ENCODE measurements at places on chromosomes 7 and 10.

- DNase-seq, result no peak
Observed at GRCh38 chr10:49628599-49628998, 14.8 kb downstream of the CHAT start.

DNA sequence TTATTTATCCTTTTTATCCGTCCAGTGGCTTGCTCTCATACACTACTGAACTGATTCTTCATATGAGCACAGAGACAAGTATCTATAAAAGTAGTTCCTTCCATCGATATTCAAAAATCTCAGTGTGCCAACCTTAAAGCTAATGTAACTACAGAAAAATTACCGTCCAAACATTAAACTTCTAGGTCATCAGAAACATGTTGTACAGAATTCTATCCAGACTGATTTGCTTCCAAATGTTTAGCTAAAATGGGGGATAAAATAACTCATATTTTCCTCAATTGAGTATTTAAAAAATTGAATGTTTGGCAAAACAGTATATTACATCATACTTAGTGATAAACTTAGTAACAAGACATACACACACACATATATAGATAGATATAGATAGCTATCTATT, 584.7 kb upstream of the SEMA3D start:
- no peak for DNase-seq

GRCh38 chr10:121845044-121845784, 82.6 kb downstream of the ATE1 start:
- DNase-seq, result no peak

- no peak for DNase-seq
Observed at GRCh38 chr10:97715259-97715874, 1.8 kb downstream of the MARVELD1 start.

GRCh38 chr10:122140941-122141623, 130.0 kb upstream of the BTBD16 start:
- DNase-seq, result no peak

DNA sequence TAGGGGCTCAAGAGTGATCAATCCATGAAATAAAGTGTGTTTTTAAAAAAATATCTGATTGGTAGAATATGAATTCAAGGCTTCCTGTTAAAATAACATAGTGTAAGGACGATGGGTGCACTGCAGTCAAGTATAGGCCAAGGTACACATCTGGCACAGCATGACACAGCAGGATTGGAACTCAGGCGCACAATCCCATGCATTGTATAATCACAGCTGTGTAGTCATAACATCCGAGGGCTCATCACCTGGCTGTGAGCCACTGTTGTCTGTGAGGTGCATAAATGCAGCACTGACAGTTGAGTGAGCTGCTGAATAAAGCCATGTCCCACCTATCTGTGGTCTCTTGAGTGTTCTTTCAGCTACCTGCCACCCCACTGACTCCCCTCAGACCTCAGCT, 142.3 kb upstream of the HPS1 start:
- no peak for DNase-seq

DNA sequence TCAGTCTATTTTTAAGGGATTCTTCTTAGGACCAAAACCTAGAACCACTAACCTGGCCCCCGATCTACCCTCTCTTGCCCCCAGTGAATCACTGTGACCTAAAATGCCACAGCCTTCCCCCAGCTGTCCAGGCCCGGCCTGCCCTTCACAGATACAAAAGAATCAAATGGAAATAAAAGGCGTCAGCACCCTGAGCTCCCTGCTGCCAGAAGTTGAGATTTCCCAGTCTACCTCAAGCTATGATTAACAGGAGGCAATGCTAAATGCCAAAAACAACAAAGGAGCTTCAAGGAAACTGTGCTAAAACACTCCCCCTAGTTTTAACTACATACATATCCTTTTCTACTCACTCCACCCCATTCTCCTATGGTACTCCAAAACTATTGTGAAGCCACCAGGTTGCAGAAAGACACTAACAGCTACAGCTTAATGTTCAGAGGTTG, 67.8 kb downstream of the GSAP start:
- DNase-seq, result no peak

Data from stimulated activated CD8-positive, alpha-beta memory T cell treated with anti-CD3 and anti-CD28 coated beads, Interleukin-2, amount 100 ng/mL, for 1 hour (primary cell).